Vagina (tissue), 2 donors: ENCODE measurements at places on chromosomes 2 and 18. TPM values are rescaled to one million over a fixed set of nuclear protein-coding genes. Genes with fewer than 3 reads are reported as not detected.

DNA sequence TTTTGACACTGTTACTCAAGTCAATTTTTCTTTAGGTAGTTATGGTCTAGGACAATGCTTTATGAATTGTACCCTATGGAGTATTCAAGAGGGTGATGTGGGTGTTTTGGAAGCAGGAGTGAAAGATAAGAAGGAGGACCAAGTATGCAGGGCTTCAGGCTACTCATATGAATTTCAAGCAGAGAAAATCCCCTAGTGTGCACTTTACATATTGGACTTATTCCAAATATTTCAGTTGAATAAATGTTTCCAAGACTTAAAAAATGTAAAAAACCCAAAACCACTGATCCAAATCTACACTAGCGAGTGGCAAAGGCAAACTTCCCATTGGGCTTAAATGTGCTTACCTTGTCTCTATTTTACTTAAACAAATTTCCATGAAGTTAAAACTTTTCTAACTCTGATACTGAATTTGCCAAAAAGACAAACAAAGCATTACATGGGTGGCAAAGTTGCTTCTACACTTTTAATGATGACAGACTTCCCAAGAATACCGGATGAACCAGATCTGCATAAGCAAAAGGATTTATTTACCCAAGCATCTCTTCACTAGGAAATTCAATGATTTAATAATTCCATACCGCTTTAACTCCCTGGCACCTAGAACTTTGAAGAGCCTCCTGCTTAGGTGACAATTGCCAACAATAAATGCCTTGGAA, 1233.5 kb upstream of the NXPH2 start:
- DNase-seq = no peak

The TMBIM1 gene
- 232 TPM for total RNA-seq

The SIX3 gene
- total RNA-seq = not detected

The RBBP8 gene
- total RNA-seq = 28.2 TPM

The TSPYL6 gene
- not detected for total RNA-seq

The PROM2 gene
- total RNA-seq = 70.5 TPM

The HYCC2 gene
- 14.7 TPM for total RNA-seq

GRCh38 chr2:37375741-37376288, 31.4 kb downstream of the QPCT start:
- DNase-seq = no peak

The RRM2 gene
- total RNA-seq = 11.0 TPM

The SEPTIN10 gene
- 107 TPM for total RNA-seq

DNA sequence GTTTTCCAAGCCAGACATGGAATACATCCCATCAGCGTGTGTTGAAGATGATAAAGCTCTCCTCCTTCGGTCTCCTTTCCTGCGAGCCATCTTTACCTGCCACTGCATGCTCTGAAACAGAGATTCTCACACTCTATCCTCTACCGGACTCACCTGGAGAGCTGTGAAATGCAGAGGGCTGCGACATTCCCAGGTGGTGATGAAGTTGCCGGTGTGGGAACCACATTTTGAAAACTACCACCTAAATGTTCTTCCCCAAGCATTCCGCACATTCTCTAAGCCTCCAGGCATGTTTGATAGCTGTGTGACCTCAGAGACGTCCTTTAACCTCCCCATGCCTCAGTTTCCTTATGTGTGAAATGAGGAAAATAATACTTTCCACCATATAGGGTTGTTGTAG, 226.2 kb upstream of the RAB6C start:
- no peak for DNase-seq

DNA sequence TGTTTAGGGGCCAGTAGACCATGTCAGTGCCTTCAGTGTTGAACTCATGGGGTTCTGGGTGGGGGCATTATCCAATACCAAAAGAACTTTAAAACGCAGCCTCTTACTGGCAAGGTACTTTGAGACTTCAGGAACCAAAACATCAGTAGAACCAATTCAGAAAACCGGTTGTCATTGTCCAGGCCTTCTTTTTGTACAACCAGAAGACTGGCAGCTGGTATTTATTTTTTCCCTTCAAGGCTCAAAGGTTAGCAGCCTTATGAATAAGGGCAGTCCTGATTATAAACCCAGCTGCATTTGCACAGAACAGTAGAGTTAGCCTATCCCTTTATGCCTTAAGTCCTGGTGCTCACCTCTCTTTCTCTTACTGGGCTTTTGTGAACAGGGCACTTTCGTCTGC, 113.8 kb upstream of the EML6 start:
- no peak for DNase-seq

- DNase-seq = peak; percentile 46
These were observed 71.5 kb downstream of the ASB1 start for GRCh38 chr2:238498188-238498587.

DNA sequence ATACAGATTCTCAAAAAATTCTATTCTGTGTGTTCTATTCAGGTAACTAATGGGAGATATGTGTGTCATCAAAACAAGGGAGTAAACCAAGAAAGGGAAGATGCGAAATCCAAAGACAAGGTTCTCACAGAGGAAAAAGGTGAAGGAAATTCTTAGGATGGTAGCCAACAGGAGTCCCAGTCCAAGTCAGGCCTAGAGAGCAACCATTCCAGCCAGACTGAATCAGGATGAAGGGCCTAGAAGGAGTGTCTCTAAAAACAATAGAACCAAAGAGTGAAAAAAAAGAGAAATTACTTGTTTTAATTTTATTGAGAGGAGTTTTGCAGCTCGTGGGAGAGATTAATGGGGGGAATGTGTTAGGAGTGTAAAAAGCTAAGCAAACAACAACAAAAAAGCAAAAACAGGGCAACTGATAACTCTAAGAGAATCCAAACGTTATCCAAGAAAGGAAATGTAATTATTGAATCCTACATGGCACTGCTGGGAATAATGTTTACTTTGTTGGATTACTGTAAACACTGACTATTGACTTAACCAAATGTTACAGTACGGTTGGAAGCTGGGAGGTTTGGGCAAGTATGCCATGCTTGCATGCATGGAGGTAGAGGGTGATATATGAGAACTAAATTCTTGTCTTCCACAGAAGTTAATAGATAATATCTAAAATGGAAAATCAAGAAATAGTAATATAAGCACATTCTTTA, 12.3 kb downstream of the MAP3K20 start:
- no peak for DNase-seq
